ENCODE measurements at places on chromosomes 13 and 19. TPM values are rescaled to one million over a fixed set of nuclear protein-coding genes. Genes with fewer than 3 reads are reported as not detected.

ARHGAP33 gene
- total RNA-seq: 2.2 TPM

EHD2 gene
- total RNA-seq: 144 TPM

ECSIT gene
- total RNA-seq: 36.9 TPM

CYP4F3 gene
- total RNA-seq: not detected

PLIN5 gene
- total RNA-seq: not detected

TLE6 gene
- under 0.01 TPM for total RNA-seq

MARCHF2 gene
- 69.8 TPM for total RNA-seq

DCUN1D2 gene
- total RNA-seq: 12.1 TPM

ZIC5 gene
- total RNA-seq: not detected

RDH8 gene
- total RNA-seq: not detected

MYBPC2 gene
- total RNA-seq: not detected

CGB3 gene
- total RNA-seq: not detected

HIF3A gene
- total RNA-seq: not detected

S1PR2 gene
- total RNA-seq: 14.1 TPM

SIGLECL1 gene
- total RNA-seq: not detected

DNA sequence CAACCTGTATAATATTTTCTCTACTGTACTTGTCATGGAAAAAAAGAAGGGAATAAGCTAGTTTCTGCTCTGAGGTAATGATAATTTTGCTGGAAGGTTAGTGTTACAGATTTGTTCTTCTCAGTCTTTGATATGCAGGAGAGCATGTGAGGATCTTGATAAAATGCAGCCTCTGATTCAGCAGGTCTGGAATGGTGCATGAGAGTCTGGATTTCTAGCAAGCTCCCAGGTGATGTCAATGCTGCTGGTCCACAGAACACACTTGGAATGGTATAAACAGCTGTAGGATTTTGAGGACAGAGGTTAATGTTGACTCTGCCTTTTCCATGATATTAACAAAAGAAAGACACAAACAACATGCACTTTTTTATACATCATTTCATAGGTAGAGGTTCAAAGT is 173.6 kb downstream of the NDFIP2 start:
- peaks cover 4% of the 10 kb centered on the region for H3K27me3 ChIP-seq
- DNase-seq: no peak
- no peak overlapping the region for H3K4me3 ChIP-seq
- H3K27ac ChIP-seq: no peak overlapping the region
- no peaks in the 10 kb centered on the region for H3K36me3 ChIP-seq
- no peaks in the 10 kb centered on the region for H3K4me1 ChIP-seq

- no peaks in the 10 kb centered on the region for H3K36me3 ChIP-seq
- peaks cover 12% of the 10 kb centered on the region for H3K4me1 ChIP-seq
- H3K4me3 ChIP-seq: no peak overlapping the region
- H3K27me3 ChIP-seq: no peaks in the 10 kb centered on the region
- H3K27ac ChIP-seq: no peak overlapping the region
These were observed 144.8 kb downstream of the FLT1 start for GRCh38 chr13:28349907-28350654.

DNA sequence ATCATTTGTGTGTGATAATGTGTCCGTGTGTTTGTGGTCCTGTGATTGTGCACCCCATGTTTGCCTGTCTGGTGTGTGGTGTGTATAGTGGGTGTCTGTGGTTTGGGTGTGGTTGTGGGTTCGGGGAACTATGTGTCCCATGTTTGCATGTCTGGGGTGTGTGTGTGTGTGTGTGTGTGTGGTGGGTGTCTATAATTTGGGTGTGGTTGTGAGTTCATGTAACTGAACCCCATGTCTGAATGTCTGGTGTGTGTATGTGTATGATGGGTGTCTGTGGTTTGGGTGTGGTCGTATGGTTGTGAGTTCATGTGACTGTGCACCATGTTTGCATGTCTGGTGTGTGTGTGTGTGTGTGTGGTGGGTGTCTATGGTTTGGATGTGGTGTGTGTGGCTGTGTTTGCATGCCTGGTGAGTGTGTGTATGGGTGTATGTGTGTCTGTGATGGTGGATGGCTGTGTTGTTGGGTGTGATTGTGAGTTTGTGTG is 11.1 kb upstream of the NFIX start:
- no peaks in the 10 kb centered on the region for H3K36me3 ChIP-seq
- H3K4me1 ChIP-seq: peaks cover 16% of the 10 kb centered on the region
- DNase-seq: peak; percentile 59
- H3K27ac ChIP-seq: no peak overlapping the region
- H3K4me3 ChIP-seq: no peak overlapping the region

- DNase-seq: peak; percentile 54
- H3K36me3 ChIP-seq: peaks cover 40% of the 10 kb centered on the region
- H3K4me1 ChIP-seq: no peaks in the 10 kb centered on the region
- no peaks in the 10 kb centered on the region for H3K27me3 ChIP-seq
- no peak overlapping the region for H3K4me3 ChIP-seq
These were observed 20.4 kb downstream of the NOSIP start for GRCh38 chr19:49559928-49560327.

DNA sequence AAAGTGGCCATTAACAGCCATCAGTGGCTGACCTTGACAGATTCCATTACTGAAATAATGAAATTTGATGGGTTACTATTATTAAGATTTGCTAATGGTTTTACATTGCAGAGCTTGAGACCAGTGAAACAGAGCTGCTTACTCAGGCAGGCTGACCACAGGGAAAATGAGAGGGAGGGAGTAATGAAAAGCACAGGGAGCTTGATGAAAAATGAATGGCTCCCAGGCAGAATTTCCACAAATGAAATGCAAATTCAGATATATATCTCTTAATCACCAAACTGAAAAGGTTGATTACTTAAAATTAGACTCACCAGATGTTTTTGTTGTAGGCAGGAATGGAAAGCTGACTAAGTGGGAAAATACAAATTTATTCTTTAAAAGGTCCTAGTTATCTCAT is 36.1 kb downstream of the HTR2A start:
- H3K27ac ChIP-seq: no peak overlapping the region
- H3K27me3 ChIP-seq: peaks cover 6% of the 10 kb centered on the region
- no peak overlapping the region for H3K4me3 ChIP-seq
- no peaks in the 10 kb centered on the region for H3K36me3 ChIP-seq

DNA sequence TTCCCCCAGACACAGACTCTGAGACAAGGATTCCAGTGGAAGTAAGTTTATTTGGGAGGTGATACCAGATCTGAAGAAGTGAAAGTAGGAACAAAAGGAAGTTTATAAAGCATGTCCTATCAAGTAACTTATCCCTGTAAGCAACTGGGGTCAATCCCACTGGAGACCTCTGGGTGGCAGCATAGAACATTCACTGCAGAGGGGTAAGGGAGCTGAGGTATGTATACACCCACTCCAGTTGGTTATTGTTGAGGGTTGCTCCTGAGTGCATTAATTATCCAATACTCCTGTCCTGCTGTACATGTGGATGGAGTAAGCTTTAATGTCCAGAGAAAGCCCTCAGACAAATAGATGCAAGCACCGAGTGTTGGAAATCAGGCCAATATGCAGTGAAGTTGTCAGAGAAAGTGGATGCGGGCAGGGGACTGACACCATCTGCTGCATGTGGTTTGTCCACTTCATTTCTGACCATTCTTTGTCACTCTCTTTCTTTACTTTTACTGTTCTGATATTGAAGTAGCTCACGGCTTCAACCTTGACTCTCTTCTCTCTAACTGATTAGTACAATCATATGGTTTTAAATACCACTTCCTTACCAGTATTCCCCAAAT is 46.7 kb downstream of the NOTCH3 start:
- no peaks in the 10 kb centered on the region for H3K27me3 ChIP-seq
- H3K36me3 ChIP-seq: peaks cover under 1% of the 10 kb centered on the region
- H3K4me1 ChIP-seq: peaks cover 3% of the 10 kb centered on the region
- no peak overlapping the region for H3K4me3 ChIP-seq
- no peak overlapping the region for H3K27ac ChIP-seq

DNA sequence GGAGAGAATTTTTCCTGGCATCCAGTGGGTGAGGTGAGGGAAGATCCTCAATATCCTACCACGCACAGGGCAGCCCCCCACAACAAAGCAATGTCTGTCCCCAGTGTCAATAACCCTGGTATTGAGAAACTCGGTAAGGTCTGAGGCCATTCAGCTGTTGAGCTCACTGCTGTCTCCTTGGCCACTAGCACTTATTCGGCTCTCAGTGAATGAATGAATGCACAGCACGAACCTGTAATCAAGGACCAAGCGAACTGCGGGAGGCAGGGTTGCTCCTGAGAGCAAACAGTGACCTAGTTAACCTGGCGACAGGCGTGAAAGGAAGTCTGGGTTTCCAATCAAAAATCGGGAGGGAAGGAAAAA is 640 bp downstream of the ZSCAN5A start:
- DNase-seq: no peak
- H3K4me3 ChIP-seq: peak overlapping the region; percentile 95
- no peaks in the 10 kb centered on the region for H3K27me3 ChIP-seq
- peaks cover 14% of the 10 kb centered on the region for H3K4me1 ChIP-seq

DNA sequence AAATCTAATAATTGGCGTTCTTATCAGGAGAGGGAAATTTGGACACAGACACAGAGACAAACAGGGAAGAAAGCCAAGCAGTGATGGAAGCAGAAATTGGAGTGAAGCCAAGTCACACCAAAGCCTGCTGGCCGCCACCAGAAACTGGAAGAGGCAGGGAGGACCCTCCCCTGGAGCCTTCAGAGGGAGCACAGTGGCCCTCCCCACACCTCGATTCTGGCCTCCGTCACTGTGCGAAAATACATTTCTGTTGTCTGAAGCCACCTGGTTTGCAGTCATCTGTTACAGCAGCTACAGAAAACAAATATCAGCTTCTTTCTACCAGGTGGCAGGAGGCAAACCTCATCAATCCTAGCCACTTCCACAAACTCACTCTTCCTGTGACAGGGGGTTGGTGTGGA is 8.3 kb upstream of the TLE6 start:
- no peak overlapping the region for H3K27ac ChIP-seq
- no peaks in the 10 kb centered on the region for H3K4me1 ChIP-seq
- H3K27me3 ChIP-seq: no peaks in the 10 kb centered on the region

DNA sequence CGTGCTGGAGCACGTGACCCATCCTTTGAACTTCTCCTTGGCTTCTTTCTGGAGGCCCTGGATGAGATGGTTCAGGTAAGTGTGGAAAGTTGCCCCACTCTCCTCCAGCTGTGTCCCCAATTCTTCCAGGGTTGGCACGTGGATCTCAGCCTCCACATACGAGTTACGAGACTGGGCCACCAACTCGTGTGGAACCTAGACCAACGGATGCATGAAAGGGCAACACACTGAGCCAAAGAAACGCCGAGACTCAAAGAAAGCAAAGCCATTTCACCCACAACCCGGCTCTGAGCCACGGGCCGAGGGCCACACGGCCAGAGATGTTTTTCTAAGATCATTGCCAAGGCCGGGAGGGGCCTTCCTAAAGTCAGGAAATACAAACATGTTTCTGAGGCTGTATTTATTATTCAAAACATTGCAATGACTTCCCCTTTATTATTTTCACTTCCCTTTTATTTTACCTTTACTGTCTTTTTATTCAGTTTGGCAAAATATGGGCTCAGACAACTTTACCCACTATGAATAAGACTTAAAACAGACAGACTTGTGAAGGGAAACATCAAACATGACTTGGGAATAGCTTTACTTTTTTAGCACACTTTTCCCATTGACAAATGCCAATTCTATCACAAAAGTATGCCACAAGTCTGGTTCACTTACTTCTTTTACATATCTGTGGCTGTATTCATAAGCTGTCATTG is 94.6 kb downstream of the KL start:
- no peaks in the 10 kb centered on the region for H3K27me3 ChIP-seq
- H3K4me3 ChIP-seq: no peak overlapping the region
- H3K36me3 ChIP-seq: peaks cover 89% of the 10 kb centered on the region
- no peak for DNase-seq
- H3K4me1 ChIP-seq: peaks cover 53% of the 10 kb centered on the region
- H3K27ac ChIP-seq: peak overlapping the region; percentile 82

DNA sequence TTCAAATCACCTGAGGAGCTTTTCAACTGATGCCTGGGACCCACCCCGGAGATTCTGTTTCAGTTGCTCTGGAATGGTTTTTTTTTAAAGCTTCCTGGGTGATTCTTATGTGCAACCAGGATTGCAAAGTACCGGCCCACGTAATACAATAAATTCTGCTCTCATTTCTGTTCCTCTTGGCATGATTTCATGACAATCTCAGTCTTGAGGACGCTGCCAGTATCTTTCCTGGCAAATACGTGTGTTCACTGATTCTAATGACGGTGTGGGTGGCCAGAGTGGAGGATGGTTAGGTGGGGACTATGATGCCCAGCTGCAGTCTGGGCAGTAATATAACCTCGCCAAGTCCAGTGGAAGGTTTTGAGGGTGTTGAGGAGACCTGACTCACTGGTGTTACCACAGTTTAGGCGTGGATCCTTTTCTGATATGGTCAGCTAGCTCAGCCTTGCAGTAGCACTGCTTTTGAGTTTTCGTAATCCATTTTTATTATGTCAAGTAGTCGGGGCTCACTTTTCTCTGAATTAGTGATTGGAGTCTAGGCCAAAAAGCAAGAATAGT is 49.4 kb downstream of the FAM124A start:
- peaks cover 15% of the 10 kb centered on the region for H3K27me3 ChIP-seq
- H3K4me3 ChIP-seq: no peak overlapping the region
- no peaks in the 10 kb centered on the region for H3K4me1 ChIP-seq
- no peaks in the 10 kb centered on the region for H3K36me3 ChIP-seq
- DNase-seq: no peak

- H3K27me3 ChIP-seq: no peaks in the 10 kb centered on the region
- H3K4me3 ChIP-seq: no peak overlapping the region
- DNase-seq: peak; percentile 48
- peaks cover 36% of the 10 kb centered on the region for H3K4me1 ChIP-seq
- peak overlapping the region; percentile 97 for H3K27ac ChIP-seq
These were observed 17.5 kb downstream of the TMED1 start for GRCh38 chr19:10818301-10819123.

GRCh38 chr13:56864451-56864850 is 276.3 kb upstream of the PRR20A start:
- H3K4me1 ChIP-seq: no peaks in the 10 kb centered on the region
- H3K27ac ChIP-seq: no peak overlapping the region
- no peaks in the 10 kb centered on the region for H3K27me3 ChIP-seq
- H3K4me3 ChIP-seq: no peak overlapping the region

- no peaks in the 10 kb centered on the region for H3K4me1 ChIP-seq
- H3K27ac ChIP-seq: no peak overlapping the region
- no peaks in the 10 kb centered on the region for H3K27me3 ChIP-seq
- H3K4me3 ChIP-seq: no peak overlapping the region
- H3K36me3 ChIP-seq: no peaks in the 10 kb centered on the region
These were observed 430.5 kb downstream of the SLITRK6 start for GRCh38 chr13:85368686-85369085.

- peaks cover 6% of the 10 kb centered on the region for H3K4me1 ChIP-seq
- H3K27ac ChIP-seq: peak overlapping the region; percentile 69
- peak; percentile 30 for DNase-seq
These were observed 327.8 kb downstream of the SUCLA2 start for GRCh38 chr13:47673009-47673850.

DNA sequence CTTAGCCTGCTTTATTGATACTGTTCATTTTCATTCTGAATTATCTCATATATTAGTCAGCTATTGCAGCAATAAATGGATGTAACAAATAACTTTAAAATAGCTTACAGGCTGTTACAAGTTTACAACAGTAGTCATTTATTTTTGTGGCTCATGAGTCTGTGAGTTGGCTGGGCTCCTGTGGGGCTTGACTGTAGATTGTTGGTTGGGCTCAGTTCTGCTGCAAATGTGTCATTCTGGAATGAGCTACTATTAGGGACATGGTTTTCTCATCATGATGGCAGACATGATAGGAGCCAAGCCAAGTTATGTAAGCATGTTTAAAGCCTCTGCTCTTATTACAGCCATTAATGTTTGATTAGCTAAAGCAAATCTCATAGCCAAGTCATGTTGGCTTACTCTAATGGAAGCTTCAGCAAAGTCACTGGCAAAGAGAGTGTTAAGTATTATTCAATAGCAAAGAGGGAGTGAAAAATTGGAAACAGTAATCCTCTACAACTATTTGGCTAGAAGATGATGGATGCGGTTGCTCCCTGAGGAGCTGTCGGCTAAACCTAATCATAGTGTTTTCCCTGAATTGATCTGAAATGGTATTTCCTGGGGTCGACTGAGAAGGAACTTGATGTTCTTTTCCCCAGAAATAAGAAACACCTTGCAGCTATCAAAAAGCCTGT is 391.3 kb downstream of the TDRD3 start:
- no peaks in the 10 kb centered on the region for H3K27me3 ChIP-seq
- no peak overlapping the region for H3K4me3 ChIP-seq
- H3K4me1 ChIP-seq: no peaks in the 10 kb centered on the region

Data from osteoblast (primary cell).